ENCODE measurements at places on chromosomes 13 and 19. TPM values are rescaled to one million over a fixed set of nuclear protein-coding genes. Genes with fewer than 3 reads are reported as not detected.

GRCh38 chr19:4471403-4472173, 509 bp upstream of the HDGFL2 start:
- DNase-seq, result peak; percentile 99

DNA sequence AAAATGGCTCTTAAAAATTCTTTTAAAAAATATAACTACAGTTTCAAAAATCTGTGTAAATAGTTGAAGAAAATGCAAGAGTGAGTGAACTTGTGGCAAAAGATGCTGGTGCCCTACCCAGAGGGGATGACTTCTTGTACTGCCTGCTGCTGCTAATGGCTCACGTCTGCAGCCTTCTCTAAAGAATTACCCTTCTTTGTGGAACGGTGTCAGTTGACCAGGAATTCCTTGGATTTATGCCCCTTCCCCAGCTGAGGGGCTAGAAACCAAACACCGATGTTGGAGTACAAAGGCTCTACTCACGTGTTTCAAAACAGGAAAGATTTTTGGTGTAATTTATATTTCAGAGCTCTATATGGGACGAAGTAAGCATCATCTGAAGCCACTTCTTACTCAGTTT, 1582.8 kb downstream of the OLFM4 start:
- DNase-seq, result no peak

GRCh38 chr13:110215606-110216005, 91.4 kb downstream of the COL4A1 start:
- no peak for DNase-seq

DNA sequence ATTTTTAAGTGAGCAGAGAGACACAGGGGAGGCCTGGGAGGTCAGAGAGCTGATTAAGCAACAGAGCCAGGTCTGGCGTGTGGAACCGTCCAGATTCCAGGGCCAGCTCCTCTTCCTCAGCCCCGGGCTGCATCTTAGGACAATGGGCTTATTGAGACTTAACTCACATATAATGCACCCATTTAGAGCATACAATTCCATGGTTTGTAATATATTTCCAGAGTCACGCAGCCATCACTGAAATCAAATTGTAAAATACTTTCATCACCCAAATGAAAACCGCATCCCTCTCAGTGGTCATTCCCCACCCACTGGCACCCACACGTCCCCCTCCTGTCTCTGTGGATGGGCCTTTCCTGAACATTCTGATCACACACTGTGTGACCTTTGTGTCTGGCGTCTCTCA, 2.1 kb upstream of the HMG20B start:
- no peak for DNase-seq

GRCh38 chr19:34269489-34269888, 15.1 kb downstream of the GARRE1 start:
- DNase-seq, result no peak

DNA sequence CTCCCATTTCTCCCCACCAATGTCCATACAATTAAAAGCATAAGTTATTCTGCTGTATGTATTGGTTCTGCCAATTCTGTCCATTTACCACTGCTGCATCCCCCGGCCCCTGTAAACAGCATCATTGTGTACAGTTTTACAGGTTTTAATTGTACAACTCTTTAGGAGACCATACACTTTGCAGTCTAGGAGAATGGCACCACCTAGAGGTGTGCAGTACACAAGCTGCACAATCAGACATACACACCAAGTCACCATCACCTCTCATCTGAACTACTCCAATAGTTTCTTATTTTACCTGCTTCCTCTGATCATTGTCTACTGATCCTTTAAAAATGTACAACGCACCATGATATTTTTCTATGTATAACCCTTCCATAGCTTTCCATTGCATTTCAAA, 855.9 kb upstream of the KLHL1 start:
- DNase-seq, result no peak

GRCh38 chr13:23632048-23632582, 61.9 kb downstream of the TNFRSF19 start:
- no peak for DNase-seq

- no peak for DNase-seq
These were observed 21.4 kb downstream of the MAP2K2 start for GRCh38 chr19:4102339-4103079.

DNA sequence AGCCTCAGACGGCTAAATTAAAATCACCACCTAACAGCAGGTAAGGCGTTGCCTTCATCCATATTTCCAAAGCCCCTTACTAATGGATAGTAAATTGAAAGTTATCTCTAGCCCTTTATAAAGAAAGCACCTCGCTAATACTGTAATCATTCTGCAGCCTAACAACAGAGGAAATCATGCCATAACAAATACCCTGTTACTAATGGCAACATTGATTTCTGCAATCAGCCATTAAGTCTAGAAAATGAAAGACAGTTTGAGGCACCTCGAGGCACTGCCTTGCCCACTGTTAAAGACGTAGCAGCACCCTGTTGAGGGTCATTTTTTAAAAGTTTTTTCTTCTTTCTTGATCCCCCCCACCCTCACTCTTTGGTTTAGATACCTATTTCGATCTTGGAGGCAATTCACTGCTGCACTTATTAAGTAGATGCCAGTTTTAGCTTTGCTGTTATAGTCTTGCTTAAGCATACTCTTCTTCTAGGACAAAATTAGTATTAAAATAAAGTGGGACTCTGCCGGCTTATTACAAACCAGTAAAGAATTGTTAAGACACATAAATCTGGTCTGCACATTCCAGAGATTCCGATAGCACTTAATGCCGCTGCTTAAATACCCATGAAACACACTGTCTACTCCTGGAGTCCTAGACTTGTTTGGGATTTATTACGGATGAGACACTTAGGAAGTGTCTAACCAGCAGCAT, 74.8 kb downstream of the ZNF536 start:
- no peak for DNase-seq

DNA sequence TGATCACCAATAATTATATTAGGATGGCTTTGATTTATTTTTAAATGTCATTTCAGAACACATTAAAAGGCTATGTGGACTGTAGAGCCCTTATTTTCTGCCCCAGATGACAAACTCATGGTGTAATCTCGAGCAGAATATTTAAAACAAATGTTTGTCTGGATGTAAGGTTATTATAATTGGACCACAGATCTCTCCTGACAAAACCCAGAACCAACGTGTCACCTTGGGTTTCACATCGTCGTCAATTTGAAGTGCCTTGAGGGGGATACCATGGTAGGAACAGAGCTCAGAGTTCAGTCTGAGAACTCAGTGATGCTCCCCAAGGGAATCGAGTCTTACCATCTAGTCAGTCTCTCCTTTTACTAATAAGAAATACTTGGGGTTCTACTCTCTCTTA, 2.8 kb downstream of the SACS start:
- DNase-seq, result no peak

DNA sequence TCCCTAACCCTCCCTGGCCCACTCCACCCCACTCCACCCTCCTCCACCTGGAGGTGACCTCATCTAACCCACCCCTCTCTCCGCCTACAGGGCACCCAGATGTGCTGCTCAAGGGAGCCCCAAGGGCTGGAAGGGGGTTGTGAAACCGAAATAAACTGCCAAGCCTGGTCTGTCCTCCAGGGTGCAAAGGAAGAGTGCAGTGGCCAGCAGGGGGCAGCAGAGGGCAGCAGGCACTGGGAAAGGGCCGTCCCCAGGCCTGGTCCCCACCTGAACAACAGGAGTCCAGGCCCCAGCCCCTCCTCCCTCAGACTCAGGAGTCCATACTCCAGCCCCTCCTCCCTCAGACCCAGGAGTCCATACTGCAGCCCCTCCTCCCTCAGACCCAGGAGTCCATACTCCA, 8.4 kb upstream of the BCAM start:
- DNase-seq, result peak; percentile 91

DNA sequence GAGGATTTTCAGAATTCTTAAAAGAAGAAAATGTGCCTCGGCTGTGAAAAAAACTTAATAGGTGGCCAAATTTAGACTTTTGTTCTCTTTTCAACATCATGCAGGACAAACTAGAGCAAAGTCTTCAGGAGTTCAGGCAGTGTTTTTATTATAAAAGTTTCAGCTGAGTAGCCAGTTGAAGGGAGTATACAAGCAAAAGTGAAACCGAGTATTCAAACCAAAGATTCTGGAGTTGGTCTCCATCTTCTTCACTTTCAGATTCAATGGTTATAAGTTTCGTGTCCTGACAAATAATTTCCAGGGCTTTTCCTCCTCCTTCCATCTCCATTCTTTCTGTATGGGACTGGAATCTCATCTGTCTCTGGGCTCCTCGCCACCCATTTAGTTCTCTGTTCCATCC, 379.7 kb downstream of the GPC5 start:
- DNase-seq, result no peak

DNA sequence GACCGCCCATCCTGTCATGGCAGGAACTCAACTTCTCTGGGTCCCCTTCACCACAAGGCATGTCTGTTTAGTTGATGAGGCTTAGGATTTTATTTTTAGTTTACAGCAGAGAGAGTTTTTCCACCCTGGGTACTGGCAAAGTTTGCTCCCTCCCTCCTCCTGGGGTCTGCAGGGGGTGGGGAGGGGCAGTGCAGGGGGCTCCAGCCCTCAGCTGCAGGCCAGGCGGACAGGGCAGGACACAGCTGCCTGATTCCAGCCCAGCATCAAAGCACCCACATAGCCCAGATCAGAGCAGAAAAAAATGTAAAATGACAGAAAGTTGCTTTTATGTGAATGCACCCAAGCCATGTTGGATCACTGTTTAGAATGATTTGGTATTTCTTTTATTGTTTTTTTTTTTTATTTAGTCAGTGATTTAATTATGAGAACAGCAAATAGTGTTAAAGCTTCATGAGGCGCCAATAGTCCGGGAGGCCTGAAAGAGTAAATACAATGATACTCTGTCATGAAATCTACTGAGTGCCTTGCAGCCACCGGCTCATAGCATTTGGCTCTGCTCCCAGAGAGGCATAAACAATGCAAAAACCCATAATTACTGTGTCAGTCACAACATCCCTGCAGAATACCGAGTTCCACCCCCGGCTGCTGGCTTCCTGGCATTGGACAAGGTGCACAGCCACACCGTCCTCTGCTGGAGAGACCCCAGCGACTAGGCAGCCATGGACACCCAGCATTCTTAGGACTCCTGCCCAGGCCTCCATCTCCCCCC, 923.5 kb downstream of the UQCRFS1 start:
- no peak for DNase-seq

- DNase-seq, result no peak
These were observed 402 bp upstream of the KANK3 start for GRCh38 chr19:8343483-8343844.

GRCh38 chr19:33486407-33486806, 35.2 kb downstream of the PEPD start:
- DNase-seq, result peak; percentile 50

DNA sequence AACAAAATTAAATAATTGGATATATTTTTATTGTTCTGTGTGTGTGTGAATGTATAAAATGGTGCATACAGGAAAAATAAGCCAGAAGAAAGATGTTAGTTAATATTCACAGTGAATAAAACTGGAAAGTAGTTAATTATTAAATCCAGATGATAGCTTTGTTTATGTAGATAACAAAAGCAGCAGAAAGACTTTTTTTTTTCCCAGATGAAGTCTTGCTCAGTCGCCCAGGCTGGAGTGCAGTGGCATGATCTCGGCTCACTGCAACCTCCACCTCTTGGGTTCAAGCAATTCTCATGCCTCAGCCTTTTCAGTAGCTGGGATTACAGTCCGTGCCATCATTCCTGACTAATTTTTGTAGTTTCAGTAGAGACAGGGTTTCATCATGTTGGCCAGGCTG, 140.1 kb downstream of the ZNF486 start:
- DNase-seq, result no peak

DNA sequence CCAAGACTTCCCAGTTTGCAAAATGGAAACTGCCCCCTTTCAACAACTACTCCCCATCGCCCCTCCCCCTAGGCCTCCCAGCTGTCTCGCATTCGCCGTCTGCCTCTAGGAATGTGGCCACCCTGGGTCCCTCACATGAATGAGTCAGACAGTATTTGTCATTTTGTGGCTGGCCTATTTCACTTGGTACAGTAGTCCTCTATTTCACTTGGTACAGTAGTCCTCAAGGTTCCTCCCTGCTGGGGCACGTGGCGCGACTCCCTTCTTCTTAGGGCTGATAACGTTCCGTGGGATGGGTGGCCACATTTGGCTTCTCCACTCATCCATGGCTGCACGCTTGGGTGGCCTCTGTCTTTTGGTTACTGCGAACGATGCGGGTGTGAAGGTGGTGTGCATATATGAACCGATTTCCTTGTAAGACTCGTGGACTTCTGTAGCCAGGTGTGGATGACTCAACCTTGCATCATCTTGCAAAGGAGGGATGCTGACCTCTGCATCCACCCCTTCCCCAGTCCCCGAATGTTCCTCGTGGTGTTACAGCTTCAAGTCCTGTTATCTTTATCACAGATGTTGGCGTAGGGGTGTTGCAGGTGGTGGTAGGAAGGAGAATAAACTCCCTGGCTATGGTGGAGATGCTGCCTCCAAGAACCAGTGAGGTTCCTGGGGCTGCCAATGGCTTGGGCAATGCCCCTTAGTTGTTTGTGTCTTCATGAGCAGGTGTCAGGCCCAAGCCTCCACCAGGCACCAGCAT, 112.1 kb upstream of the SOX1 start:
- DNase-seq, result peak; percentile 70

DNA sequence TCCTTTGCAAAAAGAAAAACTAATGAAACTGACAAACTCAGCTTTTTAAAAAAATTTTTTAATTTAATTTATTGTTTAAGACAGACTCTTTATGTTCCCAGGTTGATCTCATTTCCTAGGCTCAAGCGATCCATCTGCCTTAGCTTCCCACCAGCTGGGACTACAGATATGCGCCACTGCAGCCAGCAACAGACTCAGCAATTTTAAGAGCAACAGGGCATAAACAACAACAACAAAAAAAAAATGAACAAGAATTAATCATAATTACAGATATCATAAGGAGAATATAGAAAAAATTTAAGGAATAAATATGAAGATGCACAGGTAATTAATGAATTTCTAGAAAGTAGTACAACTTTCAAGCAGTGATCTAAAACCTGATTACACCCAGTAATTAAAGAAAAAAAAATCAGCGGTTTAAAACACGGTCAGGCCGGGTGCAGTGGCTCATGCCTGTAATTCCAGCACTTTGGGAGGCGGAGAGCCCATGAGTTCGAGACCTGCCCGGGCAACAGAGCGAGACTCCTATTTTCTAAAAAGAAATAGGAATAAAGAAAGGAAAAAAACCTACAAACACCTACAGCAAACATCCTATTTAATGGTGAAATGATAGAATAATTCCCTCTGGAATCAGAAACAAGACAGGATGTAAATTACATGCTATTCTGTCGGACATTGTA, 1.4 kb downstream of the ZNF699 start:
- no peak for DNase-seq

DNA sequence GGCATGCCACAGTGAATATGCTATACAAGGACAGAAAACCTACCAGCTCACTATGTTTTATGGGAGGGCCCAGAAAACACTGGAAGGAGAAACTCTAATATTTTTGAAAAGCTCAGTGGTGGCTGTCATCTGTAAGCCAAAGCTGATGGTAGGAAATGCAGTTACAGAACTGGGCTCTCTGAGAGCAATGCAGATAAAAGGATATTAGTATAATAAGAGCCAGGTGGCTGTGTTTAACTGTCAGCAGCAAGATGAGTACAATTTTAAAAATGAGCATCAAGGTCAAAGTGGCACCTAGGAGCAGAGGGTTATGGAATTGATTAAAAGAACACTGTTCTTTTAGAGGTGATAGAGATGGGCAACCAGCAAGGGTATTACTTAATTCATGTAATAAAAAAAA, 345.0 kb downstream of the NDFIP2 start:
- DNase-seq, result no peak

The ISOC2 gene
- 50.8 TPM for total RNA-seq

The NOTCH3 gene
- 60.0 TPM for total RNA-seq

The MYBPC2 gene
- total RNA-seq, result not detected

The ARRDC2 gene
- total RNA-seq, result 9.2 TPM

The PTH2 gene
- total RNA-seq, result not detected
